Stimulated activated CD8-positive, alpha-beta memory T cell treated with anti-CD3 and anti-CD28 coated beads, Interleukin-7, amount 100 ng/mL, for 1 hour (primary cell): ENCODE measurements at places on chromosomes 4 and X.

- DNase-seq = no peak
Measured at GRCh38 chr4:183105092-183105491, 6.0 kb downstream of the WWC2 start.

DNA sequence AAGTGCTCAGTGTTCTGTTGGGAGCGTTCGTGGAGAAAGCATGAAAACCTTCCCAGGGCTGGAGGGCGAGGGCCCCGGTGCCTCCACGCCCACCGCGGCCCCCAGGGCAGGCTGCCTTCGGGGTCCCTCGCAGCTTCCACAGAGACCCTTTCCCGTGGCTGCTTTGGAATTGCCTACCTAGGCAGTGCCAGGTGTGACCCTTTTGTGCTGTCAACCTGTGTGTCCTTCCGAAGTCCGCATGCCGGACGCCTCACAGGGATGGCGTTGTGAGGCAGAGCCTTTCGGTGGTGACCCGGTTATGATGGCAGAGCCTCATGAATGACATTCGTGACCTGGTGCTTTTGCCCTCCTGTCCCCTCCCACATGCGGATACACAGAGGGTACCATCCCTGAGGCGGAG, 17.4 kb downstream of the TMEM175 start:
- DNase-seq = no peak

DNA sequence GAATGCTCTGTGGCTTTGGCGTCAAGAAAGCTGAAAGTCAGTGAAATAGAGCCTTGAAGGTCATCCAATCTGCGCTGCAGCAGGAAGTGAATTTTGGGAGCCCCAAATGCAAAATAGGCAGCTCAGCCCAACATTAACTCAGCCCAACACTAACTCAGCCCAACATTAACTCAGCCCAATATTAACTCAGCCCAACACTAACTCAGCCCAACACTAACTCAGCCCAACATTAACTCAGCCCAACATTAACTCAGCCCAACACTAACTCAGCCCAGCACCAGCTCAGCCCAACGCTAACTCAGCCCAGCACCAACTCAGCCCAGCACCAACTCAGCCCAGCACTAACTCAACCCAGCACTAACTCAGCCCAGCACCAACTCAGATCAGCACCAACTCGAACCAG, 71.5 kb downstream of the SORBS2 start:
- DNase-seq = no peak

- DNase-seq = no peak
Measured at GRCh38 chr4:151934766-151935165, 174.0 kb upstream of the GATB start.

GRCh38 chr4:68773699-68774098, 42.1 kb upstream of the UGT2B10 start:
- no peak for DNase-seq

- no peak for DNase-seq
Measured at GRCh38 chr4:29619168-29619567, 1101.0 kb upstream of the PCDH7 start.

DNA sequence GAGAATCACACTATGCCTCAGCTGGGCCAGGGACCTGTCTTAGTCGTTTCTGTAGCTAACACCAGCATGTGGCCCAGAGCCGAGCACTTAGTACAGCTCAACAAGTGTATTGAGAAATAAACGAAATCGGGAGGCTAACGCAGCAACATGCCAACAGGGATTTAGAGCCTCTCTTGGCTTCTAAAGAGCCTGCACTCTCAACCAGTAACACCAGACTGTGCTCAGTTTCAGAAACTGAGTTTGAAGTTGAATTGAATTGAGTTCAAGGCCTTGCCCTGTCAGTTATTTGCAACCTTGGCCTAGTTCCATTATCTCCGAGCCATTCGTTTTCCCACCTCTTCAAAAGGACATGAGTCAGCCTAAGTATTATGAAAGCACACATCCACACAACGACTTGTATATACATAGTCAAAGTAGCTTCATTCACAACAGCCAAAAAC, 71.3 kb upstream of the LDB2 start:
- DNase-seq = no peak

DNA sequence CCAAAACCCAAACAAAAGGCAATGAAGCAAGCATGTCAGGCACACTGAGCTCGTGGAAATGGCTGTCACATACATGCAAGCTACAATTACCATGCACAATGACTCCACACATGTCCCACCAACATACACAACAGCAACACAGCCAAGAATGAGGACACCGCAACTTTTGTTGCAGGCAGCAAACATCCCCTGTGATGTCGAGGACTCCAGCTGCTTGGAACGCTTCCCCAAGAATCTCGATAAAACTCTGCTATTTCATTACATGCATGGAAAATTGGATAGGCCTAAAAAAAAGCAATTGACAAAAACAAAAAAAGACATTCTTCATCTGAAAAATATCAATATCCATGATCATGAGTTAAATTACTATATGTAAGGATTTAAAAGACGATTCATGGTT, 11.8 kb downstream of the ANOS1 start:
- no peak for DNase-seq

DNA sequence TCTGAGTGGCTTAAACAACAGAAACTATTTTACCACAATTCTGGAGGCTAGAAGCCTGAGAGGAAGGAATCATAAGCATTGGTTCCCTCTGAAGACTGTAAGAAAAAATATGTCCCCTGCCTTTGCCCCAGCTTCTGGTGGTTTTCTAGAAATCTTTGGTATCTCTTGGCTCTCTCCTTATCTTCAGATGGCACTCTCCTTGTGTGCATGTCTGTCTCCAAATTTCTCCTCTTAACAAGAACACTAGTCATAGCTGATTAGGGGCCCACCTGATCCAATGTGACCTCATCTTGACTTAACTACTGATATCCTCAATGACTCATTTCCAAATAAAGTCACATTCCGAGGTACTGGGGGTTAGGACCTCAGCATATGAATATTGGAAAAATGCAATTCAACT, 635.0 kb upstream of the NR3C2 start:
- no peak for DNase-seq

GRCh38 chr4:948936-949300, 16.7 kb downstream of the TMEM175 start:
- no peak for DNase-seq

GRCh38 chr4:5120468-5120867, 69.2 kb downstream of the STK32B start:
- no peak for DNase-seq

- DNase-seq = no peak
Measured at GRCh38 chr4:108988464-108989195, 225.8 kb upstream of the ETNPPL start.

DNA sequence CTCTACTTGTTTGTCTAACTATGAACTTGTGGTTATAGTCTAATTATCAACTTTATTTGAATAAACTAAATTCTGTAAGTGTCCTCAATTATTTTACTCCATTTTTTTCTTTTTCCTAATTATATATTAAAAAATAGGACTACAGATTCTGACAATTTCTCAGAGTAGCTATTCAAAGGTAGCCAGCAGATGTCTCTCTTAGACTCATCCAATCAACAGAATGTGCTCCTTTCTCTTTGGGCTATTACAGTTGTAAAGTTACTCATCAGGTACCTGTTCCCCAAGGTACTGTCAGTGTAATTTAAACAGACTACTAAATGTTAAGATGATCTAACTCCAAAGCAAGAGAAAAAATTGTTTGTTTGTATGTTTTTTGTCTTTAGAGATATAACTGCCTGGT, 248.6 kb downstream of the PCDH18 start:
- no peak for DNase-seq

- no peak for DNase-seq
Measured at GRCh38 chr4:94127707-94128328, 79.8 kb upstream of the SMARCAD1 start.

- no peak for DNase-seq
Measured at GRCh38 chr4:13294961-13295605, 189.1 kb downstream of the RAB28 start.

DNA sequence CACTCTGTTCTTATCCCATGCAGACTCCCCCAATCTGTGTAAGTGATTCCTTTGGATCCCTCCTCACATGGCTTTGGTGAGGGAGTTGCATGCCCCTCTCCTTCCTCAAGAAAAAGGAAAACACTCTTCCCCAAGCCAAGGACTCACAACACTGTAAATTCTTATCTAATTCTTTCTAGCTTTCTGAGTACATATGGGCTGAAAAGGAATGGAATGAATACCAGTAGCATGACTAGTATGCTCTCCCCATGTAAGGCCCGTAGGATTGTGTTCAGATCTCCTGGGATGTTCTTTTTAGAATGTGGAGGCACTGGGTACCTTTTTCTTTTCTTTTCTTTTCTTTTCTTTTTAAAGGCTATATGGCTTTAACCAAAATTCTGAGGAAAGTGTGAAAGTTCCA, 17.0 kb upstream of the MAGED1 start:
- no peak for DNase-seq

GRCh38 chrX:16142246-16142558, 18.8 kb downstream of the GRPR start:
- DNase-seq = no peak
